ENCODE measurements at places on chromosomes 1 and 21.

DNA sequence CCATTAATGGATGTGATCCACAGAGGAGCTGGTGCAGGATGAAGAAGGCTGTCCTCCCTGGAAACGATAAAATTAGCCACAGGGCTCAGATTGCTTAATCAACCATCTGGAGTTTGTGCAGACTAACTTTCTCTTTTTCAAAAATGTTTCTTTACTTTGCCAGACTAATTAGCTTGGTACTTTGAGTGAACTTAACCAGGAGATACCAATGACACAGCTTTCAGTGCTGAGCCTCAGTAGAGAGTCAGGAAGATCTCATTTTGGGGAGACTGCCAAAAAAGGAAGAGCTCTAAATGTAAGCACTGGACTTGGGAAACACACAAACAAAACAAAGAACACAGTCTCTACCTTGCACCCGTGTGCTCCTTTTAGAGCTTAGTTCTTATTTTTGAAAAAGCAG lies 248.1 kb upstream of the DEPDC1 start:
- DNase-seq = no peak

- DNase-seq = no peak
Measured at GRCh38 chr1:248783367-248783766, 27.8 kb upstream of the LYPD8 start.

DNA sequence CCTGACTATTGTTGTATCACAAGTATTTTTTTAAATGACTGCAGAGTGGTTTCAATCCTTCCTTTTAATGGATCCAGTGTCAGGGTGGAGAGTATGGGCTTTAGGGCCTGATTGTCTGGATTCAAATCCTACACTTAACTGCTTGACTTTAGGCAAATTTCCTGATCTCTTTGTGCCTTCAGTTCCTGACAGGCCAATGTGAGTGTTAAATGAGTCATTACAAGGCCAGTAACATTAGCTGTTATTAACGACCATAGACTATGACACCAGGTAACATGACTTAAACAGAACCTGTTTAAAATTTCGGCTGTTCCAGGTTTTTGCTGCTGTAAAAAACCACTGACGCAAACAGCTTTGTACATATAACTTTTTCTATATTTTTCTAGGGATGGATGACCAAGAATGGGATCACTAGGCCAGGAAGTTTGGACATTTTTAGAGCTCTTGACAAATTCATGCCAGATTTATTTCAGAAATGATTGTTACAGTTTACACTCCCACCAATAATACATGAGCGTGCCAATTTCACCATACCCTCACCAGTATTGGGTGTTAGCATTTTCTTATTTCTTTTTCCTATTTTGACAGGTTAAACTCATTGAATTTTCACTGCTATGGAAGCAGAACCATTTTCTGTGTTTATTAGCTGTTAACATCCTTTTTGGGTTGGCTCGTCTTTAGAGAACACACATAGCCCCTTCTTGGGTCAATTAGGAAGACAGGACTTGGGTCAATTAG lies 11.3 kb downstream of the ZNF362 start:
- no peak for DNase-seq

GRCh38 chr1:230772457-230773395 lies 25.5 kb downstream of the CAPN9 start:
- peak; percentile 67 for DNase-seq

DNA sequence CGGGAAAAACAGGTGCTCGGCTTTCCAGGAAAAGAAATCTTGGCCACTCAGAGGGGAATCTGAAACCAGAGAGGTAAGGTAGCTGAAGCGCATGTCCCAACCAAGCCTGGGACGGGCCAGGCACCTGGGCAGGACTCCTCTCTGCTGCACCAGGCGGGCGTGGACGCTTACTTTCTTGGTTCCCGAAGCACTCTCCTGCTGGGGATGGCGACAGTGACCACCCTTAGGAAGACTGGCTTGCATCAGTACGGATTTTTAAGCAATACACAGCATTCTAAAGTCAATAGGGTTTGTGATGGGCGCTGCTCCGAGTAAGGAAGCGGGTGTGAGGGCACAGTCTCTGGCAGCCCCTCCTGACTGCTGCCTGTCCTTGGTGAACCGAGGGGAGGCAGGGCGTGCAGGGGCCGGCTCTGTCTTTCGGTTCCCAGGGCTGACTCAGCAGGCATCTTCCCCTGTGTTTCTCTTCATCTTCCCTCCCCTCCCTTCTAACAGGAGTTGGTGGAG lies 74.9 kb upstream of the ANGPTL1 start:
- peak; percentile 26 for DNase-seq

All from fibroblast of skin of abdomen (primary cell).